ENCODE measurements at places on chromosomes 7 and 10.

DNA sequence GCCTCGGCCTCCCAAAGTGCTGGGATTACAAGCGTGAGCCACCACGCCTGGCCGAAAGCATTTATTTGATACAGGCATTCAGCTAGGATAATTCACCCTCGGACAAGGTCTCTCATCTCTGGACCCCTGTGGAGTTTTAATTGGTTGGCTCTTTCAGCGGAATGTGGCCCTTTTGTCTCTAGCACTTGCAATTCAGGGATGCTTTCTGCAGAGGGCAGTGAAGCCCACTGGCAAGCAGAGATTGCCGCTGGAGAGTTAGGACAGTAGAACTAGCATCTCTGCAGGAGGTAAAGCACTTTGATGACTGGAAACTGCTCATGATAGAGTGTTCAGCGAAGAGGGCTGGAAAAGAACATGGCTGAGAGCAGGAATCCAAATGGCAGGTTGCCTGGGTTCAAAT, 62.0 kb downstream of the SUFU start:
- DNase-seq = no peak

DNA sequence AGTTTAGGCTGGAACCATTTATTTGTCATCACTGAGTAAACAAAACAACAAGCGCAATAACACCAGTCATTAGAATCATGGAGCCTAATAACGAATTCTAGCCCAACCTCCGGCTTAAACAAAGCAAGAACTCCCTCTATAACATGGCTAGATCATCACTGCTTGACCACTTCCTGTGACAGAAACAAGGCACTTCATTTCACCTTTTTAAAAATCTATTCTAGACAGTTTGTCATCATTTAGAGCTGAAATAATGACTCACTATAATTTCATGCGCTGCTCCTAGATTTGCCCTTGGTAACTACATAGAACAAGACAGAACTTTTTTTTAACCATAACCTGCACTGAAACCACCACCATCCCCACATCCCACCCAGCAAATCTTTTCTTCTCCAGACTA, 81.3 kb downstream of the OSBPL3 start:
- no peak for DNase-seq

GRCh38 chr7:71668572-71668971, 536.6 kb downstream of the GALNT17 start:
- no peak for DNase-seq

GRCh38 chr7:78769481-78770101, 683.9 kb downstream of the MAGI2 start:
- no peak for DNase-seq

GRCh38 chr7:96970739-96971138, 34.6 kb upstream of the DLX6 start:
- DNase-seq = no peak

GRCh38 chr7:114086537-114086913, 167.7 kb upstream of the PPP1R3A start:
- DNase-seq = no peak

GRCh38 chr10:131126321-131127137, 185.0 kb downstream of the TCERG1L start:
- no peak for DNase-seq

DNA sequence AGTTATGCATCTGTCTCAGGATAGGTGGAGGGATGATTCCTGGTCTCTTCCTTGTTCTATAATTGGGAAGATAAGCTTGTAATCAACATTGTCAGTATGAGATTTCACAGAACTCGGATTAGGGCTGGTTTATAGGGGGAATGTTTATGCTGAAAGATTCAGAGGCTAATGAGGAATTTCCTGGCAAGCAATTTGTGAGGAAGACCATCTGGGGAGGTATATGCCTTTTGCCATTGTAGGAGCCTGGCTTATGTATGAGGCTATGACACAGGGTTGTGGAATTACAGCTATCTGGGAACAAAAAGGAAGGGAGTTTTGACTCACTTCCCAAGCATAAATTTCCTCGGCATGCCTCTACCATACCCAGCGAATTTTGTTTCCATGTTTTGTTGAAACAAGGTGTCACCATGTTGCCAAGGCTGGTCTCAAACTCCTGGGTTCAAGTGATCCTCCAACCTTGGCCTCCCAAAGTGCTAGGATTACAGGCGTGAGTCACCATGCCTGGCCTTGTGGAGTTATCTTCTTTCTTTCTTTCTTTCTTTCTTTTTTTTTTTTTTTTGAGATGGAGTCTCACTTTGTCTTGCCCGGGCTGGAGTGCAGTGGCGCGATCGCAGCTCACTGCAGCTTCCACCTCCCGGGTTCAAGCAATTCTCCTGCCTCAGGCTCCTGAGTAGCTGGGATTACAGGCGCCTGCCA, 1.6 kb upstream of the COPS6 start:
- DNase-seq = peak; percentile 97

DNA sequence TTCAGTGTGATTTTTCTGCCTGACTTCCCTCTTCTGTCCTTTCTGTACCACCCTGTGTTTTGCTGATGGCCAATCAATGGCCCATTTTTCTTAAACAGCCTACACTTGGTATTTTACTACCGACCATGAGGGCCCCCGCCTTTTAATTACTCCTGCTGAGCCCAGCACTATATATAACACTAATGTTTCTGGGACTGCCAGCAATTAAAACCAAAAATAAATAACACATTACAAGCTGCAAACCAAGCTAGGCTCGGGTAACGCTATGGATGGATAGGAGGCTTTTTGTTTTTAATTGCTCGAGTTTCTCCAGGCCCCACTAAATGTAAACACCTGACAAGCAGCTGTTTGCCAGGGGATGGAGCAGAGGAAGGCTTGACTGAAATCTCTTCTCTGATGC, 915.4 kb upstream of the AUTS2 start:
- no peak for DNase-seq

DNA sequence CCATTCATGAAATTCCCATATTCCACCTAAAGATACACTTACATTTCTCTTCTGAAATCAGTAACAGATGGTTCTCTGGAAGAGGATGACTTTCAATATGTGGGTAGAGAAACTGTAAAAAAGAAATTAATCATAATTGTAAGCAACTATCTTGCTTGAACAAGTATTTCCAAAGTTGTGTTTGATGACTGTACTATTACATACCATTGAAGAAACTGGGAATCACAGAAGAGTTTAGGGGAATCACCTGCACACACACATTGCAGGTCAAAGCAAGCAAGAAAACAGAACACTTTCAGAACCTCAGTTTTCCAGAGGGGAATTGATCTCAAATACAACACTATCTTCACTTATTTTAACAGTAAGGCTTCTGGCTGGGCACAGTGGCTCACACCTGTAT, 33.6 kb downstream of the GSAP start:
- no peak for DNase-seq

DNA sequence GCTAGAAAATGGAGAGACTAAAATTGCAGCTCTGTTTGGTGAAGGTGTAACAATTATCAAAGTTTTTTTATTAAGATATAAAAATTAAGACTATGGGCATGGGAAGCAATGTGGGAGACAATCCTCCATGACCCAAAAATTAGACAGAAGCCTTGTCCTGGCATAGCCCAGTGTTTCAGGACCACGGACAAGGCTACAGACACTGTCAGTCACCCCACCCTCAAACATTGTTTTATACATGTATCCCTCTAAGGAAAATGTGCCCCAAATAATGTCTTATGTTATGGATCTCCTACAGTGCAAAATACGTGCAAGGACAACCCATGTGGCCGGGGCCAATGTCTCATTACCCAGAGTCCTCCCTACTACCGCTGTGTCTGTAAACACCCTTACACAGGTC, 24.0 kb downstream of the HABP2 start:
- peak; percentile 44 for DNase-seq

- no peak for DNase-seq
Measured at GRCh38 chr7:108568801-108569380, 615 bp downstream of the THAP5 start.

DNA sequence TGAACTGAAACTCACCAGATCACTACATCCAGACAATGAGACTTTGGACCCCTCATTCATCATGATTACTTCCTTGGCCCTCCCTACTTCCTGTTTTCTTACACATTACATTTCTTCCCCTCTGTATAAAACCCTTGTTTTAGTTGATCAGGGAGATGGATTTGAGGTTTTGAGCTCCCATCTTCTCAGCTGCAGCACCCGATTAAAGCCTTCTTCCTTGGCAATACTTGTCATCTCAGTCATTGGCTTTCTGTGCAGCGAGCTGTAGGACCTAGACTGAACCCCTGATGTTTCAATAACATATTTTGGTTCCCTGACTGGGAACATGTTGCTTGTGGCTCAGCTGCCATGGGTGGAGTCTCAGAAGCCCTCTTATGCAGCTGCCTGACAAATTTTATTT, 33.1 kb downstream of the NOLC1 start:
- no peak for DNase-seq

- no peak for DNase-seq
Measured at GRCh38 chr7:11416641-11417458, 415.1 kb downstream of the THSD7A start.

GRCh38 chr10:116669832-116670644, 49.3 kb downstream of the PNLIPRP2 start:
- DNase-seq = no peak

DNA sequence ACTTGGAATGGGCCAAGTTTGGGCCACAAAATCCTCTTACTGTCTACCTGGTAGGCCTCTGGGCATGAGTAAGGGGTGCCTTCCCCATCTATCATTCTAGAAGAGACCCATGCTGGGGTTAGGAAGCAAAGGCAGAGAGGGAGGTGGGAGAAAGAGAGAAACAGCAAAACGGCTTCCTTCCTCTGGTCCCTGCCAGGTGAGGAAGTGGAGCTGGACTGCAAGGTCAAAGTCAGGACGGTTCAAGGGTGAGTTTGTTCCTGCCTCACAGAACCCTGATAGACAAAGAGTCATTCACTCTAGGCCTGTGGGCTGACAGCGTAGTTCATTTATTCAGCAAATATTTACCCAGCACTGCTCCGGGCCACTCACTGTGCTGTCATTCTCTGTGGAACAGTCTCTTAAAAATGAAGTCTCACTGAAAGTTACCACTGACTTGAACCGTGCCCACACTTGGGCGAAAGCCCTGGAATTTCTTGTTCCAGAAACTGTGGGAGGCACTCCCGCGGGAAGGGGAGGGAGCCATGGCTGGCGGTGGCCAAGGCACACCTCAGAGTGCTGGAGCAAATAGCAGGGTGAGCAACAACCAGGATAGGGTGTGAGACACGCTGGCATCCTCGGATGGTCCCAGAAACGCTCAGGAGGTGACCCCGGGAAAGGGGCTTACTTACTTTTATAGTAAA, 26.2 kb upstream of the ECHDC3 start:
- no peak for DNase-seq

DNA sequence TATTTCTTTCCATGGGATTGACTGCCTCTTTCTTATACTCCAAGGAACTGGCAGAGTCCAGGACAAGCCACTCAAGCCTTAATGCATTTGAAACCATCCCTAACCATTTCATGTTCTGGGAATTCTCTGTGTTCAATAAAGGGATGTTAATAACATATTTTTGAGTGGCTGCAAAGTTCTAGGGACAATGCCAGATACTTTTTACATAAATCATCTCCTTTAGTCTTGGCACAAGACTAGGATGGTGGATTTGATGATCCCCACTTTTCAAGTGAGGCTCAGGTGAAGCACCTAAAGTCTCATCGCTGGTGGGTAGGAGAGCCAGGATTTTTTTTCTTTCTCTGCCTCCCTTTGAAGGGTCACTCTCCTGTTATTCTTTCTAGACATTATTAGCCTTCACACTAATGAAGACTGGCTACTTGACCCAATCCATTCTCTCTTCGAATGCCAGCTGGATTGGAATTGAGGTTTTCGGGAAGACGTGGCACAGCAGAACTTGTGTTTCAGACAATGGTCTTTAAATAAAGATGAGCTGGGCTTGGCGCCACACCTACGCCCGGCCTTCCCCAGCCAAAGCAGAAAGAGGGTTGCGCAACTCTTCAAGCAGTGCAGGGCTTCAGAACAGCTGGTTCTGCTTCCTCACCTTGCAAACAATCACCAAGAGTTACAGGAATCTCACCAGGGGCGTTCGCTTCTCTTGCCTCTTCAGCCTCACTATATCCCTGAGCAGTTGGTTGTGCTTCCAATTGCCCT, 73.8 kb upstream of the BMPER start:
- peak; percentile 81 for DNase-seq

GRCh38 chr10:124719213-124719851, 24.8 kb downstream of the FAM53B start:
- DNase-seq = peak; percentile 60

GRCh38 chr10:72386916-72387586, 32.3 kb upstream of the DNAJB12 start:
- DNase-seq = no peak

DNA sequence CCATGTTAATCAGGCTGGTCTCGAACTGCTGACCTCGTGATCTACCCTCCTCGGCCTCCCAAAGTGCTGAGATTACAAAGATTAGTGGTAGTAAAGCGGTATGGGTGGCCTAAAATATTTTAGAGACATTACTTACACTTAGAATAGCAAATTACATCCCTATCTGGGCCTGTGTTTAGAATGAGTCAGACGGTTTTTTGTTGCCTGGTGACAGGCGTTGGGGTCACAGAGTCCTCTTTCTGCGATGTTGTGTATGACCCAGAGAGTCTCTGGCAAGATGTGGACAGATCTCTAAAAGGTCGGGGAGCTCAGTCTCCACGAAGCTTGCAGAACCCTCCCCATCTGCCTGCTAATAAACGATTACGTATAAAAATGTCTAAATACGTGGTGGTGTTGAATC, 39.6 kb upstream of the PRKCQ start:
- no peak for DNase-seq

- DNase-seq = no peak
Measured at GRCh38 chr7:120951826-120952225, 1.2 kb downstream of the ING3 start.

DNA sequence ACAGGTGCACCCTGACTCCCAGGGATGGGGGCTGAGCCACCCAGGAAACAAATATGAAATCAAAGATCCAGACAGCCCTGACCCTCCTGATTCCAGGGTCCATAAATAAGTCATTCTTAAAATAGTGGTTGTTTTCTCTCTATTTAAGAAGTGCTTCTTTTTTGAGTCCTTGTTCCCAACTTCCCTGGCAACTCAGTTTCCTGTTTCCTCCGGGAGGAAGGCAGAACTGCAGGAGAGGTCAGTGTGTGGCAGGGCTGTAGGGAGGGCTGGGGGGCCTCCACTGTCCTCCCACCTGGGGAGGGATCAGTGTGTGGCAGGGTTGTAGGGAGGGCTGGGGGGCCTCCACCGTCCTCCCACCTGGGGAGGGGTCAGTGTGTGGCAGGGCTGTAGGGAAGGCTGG, 88.7 kb upstream of the PDGFA start:
- no peak for DNase-seq

DNA sequence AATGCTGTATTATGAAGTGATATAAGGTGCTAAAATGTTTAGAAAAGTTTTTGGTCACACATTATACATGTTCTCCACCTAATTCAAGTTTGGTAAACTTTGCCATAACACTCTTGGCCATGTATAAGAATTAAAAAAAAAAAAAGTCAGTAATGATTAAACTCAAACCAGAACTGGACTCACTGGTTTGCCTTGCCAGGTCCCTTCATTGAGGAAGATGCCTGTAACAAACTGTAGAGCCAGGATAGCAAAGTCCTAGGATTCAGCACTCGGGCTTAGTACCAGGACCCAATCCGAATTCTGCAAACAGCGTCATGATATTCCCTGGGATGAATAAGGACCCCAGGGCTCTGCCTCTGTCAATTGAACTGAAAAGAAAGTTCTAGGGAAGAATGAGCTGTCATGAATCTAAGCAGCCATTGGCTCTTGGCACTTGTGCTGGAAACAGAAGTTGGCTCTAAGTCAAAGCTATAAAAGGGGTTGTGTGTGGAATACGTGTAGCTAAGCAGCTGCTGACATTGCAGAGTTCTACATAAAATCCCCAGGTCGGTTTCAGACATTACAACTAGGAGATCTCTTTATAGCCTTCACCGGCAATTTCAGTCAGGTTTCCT, 216.9 kb downstream of the C7orf25 start:
- DNase-seq = no peak
